ENCODE measurements at places on chromosomes 2 and 18.

DNA sequence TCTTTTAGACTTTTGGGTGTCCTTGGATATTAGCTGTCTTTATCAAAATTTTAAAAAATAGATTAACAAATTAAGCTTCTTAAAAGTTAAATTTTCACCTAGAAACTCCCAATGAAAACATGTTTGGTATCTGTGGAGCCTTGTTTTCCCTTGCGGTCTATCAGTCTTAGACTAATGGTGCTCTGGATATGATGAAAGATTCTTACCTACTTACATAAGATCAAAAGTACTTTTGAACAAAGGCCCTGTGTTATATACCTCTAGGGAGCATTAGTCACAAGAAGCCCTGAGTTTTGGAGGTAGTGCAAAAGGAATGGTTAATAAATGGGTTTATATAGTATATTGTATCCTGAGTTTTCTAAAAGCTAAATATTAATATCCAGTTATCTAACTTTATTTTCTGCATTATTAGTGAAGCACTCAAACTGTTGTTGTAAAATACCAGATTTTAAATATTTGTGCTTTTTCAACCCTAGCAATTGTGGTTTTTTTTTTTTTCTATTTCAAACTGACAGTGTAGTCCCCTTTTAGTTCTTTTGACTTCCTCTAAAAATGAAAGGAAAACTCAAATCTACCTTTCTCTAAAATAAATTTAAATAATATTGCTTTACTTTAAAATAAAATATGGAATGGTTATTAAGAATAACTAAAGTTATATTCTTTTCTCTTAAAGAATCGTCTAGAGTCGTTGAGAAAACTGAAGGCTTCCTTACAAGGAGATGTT, 18.1 kb downstream of the NDC80 start:
- no peak for DNase-seq

DNA sequence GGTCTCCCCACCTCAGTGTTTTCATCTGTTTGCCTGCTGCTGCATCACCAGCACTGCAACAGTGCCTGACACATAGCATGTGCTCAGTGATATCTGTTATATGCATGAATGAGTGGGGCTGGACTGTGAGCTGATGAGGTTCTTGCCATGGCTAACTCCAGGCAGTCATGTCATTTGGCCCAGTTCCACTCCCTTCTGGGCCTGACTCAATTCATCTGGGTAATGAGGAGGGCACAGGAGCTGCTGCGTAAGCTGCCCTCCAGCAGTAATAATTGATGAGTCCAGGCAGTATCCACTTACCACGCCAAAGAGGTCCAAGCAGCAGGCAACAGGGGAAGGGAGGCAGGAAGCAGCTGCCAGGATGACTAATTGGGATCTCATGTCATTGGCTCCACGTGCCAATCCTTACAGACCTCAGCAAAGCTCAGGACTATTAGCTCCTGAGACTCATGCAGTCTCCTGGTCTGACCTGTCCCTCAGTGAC, 34.1 kb upstream of the MAT2A start:
- DNase-seq: no peak

- no peak for DNase-seq
Observed at GRCh38 chr18:22609642-22610041, 191.9 kb upstream of the CTAGE1 start.

GRCh38 chr2:75846683-75847190, 136.0 kb upstream of the GCFC2 start:
- no peak for DNase-seq

- no peak for DNase-seq
Observed at GRCh38 chr2:186516396-186516795, 30.3 kb downstream of the ZC3H15 start.

DNA sequence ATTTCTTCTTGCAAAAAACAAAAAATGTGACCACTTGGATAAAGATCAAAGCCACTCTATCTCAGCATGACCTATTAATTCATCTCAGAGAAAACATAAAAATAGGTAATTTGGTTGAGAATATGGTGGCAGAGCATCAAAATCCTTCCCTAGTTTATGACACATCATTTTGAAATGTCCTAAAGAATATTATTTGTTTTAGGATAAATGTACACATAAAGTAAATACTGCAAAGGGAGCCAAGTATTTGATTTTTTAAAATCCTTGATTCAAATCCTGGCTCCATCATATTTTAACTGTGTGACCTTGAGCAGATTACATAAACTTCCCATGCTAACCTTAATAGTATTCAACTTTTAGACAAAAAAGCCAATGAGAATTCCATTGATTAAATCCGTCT, 206.6 kb downstream of the CDH2 start:
- DNase-seq: no peak

GRCh38 chr2:241649404-241649803, 11.9 kb downstream of the ATG4B start:
- DNase-seq: no peak

DNA sequence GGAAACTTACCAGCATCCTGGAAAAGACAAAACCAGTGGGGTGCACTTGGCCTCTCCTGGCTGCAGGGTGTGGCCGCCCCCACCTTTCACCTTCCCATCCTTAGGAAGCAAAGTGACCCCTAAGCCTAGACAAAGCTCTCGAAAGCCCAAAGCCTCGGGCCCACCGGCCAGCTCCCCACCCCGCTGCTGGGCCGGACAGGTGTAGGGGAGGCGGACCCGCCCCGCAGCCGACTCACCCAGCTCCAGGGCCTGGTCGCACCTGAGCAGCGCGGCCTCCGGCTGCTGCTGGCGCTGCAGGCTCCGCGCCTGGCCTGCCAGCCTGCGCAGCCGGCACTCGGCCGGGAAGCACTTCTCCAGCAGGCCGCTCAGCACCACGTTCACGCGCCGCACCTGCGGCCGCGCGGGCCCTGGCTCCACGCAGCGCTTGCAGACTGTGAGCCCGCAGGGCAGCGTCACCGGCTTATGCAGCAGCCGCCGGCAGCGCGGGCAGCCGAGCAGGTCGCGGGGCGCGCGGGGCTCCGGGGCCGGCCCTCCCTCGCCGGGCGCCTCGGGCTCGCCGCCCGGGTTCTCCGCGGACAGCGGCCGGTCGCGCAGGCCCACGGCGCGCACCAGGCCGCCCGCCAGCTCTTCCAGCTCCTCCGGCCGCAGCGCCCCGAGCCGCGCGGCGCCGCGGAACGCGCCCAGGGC, 979 bp downstream of the LONRF2 start:
- DNase-seq: no peak

GRCh38 chr2:86186431-86186830, 8.8 kb downstream of the IMMT start:
- no peak for DNase-seq

DNA sequence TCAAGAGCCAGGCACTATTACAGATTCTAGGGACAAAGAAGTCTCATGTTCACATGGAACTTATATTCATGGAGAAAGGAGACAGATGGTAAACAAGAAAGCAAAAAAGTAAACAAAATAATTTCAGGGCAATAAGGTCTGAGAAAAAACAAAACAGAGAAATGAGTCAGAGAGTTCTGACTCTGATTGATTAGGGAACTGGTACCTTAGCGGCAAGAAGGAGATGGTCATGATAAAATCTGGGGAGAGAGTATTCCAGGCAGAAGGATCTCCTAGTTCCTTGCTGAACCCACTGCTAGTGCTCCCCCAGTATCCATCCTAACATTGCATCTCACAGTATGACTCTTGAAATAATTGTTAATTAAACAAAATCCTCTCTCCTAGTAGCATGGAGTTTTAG, 161.8 kb upstream of the KLF7 start:
- no peak for DNase-seq

DNA sequence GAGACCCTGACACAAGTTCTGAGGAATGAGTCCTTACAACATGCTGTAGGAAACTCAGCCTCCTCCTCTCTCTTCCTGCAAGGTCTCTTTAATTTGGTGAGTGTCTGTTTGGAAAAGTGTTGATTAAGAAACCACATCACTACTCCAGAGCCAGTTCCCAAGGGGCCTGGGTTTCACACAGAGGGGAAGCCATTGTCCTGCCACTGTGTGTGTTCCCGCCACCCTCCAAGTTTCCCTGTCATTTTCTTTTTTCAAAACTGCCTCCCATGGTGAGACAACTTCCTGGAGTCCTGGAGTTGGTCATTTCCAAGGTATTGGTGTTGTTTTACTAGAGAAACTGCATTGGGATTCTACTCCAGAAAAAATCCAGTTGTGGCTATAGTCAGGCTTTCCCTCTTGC, 232.0 kb upstream of the PARD3B start:
- no peak for DNase-seq

GRCh38 chr2:236105955-236106607, 62.1 kb downstream of the GBX2 start:
- DNase-seq: no peak

DNA sequence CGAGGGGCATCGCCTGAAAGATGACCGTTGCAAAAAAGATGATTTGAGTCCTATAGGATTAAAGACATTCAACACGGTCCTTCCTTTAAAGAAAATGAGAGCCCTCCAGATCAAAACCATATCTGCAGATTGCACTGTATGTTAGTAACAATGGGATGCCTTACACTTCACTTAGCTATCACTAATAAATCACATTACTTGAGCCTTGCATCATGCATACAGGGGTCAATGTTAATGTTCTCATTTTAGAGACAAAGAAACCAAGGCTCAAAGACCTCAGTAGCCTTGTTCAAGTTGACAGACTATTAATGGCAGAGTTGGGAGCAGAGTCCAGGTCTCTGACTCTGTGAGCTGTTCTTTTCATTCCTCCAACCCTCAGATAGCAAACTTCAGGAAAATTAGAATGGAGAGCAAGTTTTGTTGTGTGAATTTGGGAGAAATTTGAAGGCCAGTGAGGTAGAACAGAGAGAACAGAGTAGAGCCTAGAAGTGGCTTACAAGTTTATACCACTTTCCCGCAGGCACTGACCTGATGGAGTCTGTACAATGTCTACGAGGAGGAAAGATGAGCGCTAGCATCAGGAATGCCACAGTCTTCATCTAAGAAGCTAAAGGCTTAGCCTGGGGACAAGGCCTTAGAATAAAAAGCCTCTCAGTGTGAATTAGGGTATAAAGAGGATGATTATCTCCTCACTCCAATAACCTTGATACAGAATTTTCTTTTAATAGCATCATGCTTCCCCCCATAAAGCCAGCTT, 48.3 kb downstream of the TRIB2 start:
- no peak for DNase-seq

GRCh38 chr2:113276761-113277425, 1.8 kb downstream of the PAX8 start:
- DNase-seq: no peak

All from stimulated activated CD8-positive, alpha-beta memory T cell treated with anti-CD3 and anti-CD28 coated beads, Interleukin-12 subunit alpha, Interleukin-12 subunit beta, amount 100 ng/mL, for 4 hours (primary cell).